CMK (cell line): ENCODE measurements at places on chromosomes 4 and X.

GRCh38 chr4:64192731-64193412, 216.4 kb downstream of the TECRL start:
- no peak for DNase-seq

- no peak for DNase-seq
These were observed 23.0 kb downstream of the KLB start for GRCh38 chr4:39429476-39430334.

DNA sequence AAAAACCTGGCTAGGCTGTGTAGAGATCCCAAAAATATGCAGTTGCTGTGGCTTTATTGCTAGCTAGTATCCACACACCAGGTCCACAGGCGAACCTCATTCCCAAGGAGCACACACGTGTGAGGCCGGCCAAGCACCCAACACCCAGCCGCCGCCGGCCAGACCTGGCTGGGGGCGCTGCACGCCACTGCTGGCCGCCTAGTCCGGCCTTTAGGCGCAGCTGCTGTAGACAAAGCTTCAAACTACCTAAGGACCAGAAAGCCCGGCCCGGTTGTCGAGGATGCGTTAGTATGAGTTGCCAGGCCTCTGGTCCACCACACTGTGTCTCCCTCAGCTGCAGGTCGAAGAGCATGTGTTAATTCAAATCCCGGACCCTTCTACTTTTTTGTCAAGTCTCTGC, 3.1 kb downstream of the POU3F4 start:
- no peak for DNase-seq

DNA sequence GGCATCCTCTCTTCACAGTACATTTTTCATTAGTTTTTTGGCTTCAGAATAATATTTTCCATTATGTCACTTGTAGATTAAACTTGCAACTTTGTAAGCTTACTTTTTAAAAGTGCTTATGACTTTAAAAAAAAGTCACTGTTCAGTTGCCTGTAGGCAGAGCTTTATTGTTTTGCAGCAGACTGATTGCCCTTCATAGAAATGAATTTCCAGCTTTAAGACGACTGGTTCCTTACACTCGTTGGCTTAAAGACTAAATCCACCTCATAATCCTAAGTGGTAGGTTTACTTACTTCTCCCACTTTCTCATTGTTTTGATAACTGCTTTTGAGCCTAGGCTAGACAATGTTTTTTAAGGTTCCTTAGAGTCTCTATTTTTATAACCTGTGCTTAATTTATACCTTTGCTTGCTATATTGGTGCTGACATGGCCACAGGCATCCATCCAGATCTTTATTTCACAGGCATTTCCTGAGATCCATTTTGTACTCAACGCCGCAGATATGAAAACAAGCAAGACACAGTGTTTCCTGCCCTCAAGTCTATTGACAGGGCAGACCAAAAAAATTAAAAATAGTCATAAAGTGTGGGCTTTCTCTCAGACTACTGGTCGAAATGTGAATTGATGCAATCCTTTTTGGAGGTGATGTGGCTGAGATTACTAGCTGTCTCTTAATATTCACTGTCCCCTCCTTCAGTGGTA, 12.6 kb upstream of the IL13RA2 start:
- no peak for DNase-seq

DNA sequence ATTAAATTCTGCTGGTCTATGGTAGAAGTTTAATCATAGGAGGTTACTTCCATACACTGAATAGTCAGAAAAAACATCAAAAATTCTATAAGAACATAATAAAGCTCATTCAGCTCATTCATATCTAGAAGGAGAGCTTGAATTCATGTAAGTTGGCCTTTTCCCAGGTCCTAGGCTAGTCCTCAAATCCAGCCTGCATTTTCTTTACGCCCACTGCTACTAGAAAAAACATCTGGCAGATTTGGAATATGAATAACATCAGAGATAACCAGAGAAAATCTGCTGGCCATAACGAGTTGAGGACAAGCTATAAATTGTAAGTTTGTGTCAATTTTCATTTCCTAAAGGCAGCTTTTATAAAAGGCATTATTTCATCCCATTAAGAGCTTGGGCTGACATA, 95.5 kb downstream of the MXRA5 start:
- DNase-seq = no peak

DNA sequence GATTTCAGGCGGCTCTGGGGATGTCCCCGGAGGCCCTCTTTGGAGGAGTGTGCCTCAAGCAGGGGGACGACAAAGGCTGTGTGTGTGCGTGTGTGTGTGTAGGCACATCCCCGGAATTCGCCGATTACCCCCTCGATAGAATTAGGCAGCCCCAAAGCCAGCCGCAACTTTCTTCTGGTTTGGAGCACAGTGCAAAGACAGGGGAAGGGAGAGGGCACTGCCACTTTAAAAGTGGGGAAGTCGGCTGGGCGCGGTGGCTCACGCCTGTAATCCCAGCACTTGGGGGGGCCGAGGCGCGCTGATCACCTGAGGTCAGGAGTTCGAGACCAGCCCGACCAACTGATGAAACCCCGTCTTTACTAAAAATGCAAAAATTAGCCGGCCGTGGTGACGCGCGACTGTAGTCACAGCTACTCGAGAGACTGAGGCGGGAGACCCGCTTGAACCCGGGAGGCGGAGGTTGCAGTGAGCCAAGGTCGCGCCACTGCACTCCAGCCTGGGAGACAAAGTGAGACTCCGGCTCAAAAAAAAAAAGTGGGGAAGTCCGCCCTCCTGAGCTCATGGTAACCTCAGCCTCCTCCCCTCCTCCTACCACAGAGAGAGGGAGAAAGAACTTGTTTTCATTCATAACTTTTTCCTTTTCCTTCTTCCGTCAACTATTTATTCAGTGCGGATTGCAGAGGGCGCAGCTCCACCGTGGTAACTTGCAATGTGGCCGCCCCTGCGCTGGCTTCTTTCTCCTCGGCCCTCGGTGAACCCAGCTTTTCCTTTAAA, 2.4 kb downstream of the SPRY1 start:
- DNase-seq = no peak

DNA sequence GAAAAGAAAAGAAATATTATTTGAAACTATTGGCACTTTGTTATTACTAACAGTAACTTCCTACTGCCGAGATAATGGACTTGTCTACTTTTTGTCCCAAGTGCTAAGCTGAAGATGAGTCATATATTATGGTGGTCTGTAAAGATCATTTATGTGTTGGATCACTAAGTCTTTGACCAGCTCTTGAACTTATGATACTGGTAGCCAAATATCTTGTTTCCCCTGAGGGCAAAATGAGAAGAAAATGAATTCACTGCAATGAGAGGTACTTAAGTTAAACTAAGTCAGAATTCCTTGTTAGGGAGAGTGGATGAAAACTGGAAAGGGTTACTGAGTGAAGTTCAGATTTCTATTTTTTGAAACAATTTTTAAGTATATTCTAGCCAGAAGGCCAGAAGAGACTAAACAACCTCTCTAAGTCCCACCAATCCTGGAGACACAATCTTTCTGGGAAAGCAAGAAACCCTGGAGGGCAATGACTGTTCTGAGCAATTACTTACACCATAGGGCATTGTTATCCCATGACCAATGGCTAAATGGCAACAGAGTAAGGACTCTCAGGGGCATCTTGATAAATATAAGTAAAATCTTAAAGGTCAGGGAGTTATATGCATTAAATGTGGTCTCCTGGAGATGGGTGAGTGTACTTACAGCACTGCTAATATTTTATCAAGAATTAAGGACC, 287.7 kb downstream of the STIM2 start:
- DNase-seq = no peak

DNA sequence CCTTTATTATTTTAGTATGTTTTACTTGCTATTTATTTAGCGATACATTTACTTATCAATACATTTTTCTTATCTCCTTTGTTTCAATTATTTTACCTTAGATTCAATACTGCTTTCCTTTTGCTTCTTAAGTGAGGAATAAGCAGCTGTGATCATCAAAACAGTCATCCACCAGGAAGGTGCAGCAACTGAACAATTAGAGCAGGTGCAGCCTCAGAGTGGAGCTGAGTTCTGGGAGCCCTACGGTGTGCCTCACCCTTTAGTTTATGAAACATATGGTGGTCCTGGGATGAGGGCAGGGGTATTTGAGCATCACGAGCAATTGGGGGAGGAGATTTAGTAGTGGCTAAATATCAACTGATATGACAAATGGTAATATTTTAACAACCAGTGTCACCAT, 111.0 kb downstream of the FRYL start:
- DNase-seq = no peak

- no peak for DNase-seq
These were observed 3.0 kb upstream of the GUCY2F start for GRCh38 chrX:109484886-109485285.

GRCh38 chr4:18722748-18723191, 701.2 kb upstream of the LCORL start:
- DNase-seq = no peak

- DNase-seq = no peak
These were observed 483 bp downstream of the USP27X start for GRCh38 chrX:49879656-49880277.

DNA sequence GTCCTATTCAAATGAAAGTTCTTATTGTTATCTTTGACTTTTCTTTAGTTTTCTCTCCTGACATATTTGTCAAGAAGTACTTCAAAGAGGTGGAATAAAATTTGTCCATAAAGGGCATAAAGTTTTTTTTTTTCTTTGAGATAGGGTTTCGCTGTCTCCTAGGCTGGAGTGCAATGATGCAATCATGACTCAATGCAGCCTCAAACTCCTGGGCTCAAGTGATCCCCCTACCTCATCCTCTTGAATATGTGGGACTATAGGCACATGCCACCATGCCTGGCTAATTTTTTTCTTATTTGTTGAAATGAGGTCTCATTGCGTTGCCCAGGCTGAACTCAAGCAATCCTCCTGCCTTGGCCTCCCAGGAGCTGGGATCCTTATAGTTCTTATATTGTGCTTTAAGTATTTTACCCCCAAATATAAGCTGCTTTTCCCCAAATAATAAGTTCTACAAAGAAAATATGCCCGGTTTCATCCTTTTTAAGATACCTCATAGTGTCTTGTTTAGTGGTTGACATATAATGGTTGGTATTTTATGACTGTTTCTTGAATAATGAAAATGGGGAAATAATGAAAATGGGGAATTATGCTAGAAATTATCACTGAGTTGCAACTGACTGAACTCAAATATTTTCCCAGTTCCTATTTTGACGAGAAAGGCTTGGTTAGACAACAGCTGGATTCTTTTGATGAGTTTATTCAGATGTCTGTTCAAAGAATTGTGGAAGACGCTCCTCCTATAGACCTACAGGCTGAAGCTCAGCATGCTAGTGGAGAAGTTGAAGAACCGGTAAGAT, 11.6 kb downstream of the POLR2B start:
- no peak for DNase-seq

DNA sequence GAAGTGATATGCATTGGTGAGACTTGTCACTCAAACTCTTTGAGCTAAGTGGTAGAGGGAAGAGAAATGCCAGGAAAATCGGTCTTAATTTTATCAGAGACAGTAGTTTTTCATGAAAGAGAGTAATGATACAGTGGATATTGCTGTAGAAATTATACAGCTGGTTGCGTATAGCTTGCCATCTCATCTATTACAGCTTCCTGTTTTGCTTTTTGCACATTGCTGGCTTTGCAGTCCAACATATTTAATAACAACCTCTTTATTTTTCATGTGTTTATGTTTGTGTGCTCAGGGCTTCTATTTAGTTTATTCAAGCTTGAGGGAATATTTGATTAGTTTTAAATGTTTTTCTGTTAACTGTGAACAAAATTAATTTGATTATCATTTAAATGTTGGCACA, 11.5 kb downstream of the SMAD1 start:
- no peak for DNase-seq

DNA sequence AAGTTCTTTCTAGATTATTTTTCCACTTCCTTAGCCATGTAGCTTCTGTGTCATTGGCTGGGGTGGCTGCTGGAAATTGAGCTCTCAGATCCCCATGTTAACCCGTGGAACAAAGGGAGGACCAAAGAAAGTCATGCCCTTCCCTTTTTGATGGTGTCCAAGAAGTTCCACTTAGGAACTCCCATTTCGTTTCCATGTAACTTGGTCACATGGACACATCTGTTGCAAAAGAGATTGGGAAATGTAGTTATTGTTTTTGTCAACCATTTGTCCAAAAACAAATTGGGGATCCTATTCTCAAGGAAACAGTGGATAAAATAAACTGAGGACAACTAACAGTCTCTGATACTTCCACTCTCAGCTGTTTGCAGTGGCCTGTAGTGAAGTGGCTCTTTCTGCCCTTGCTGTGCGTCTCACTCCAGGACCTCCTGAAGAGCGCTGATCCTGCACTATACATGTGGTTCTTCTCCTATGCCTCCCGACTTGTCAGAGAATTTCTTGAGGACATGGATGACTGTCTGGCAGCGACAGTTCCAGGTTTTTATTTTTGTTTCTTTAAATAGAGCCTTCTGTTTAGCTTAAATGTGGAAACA, 125.3 kb upstream of the LNX1 start:
- DNase-seq = no peak

- no peak for DNase-seq
These were observed 24.1 kb downstream of the TMPRSS11A start for GRCh38 chr4:67939195-67939594.
